ENCODE measurements at places on chromosomes 12 and 14.
A peak's percentile ranks its signal among the peaks of the same experiment; 100 is the strongest.

- no peak for DNase-seq
These were observed 52.7 kb downstream of the ESRRB start for GRCh38 chr14:76428611-76429010.

GRCh38 chr12:106600503-106600902, 17.7 kb downstream of the RFX4 start:
- no peak for DNase-seq

- no peak for DNase-seq
These were observed 360.5 kb downstream of the APAF1 start for GRCh38 chr12:99005601-99006000.

DNA sequence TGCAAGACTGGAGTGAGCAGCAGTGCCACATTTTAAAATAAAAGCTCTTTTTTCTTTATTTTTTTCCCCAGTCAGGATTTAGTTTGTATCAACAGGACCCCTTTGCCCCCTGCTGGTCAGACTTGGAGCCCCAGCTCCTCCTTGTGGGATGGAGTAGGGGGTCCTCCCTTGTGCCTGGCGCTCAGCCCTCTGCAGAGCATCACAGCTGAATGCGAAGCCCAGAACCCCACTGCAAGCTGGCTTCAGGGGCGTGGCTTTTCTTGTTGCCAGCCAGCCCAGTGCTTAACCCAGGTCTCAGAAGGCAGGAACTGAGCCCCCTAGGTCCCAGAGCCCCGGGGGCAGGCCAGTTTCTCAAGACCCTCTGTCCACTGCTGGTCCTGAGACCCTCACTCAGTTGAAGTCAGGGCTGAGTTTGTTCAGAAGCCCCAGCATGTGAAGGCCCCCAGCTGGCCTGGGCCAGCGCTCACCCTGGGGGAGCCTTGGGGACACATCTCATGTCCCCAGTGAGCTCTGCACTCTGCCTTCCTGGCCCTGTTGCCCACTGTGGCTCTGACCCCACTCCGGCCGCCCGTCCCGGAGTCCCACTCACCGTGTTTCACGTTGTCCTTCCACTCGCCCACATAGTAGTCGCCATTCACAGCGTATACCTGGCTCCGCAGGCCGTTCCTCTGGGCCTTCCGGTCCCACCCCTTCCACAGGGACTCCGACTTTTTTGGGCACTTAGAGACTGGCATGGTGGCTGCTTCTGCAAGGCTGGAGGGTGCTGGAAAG, 519 bp downstream of the MORN3 start:
- peak; percentile 17 for DNase-seq

DNA sequence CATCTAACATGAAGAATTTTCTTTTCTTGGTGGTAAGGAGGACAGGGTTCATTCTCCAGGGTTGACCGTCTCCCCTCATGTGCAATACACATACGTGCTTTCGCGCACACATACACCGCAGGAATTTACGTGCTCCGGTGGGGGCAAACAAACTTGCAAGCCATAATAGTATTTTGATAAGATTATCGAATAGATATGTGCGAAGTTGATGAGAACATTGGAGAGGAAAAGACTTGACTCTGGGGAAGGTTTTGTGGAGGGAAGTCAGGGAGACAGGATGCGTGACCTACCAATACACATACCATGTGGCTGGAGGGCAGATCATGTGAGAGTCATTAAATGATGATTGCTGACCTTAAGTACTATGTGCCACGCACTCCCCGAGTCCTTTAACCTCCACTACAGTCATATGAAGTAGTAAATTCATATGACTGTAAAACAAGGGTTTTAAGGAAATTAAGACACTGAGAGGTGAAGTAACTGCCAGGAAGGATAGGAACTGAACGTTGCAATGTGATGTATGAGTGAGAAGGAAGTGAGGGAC, 921 bp downstream of the RAD51B start:
- DNase-seq: peak; percentile 15

DNA sequence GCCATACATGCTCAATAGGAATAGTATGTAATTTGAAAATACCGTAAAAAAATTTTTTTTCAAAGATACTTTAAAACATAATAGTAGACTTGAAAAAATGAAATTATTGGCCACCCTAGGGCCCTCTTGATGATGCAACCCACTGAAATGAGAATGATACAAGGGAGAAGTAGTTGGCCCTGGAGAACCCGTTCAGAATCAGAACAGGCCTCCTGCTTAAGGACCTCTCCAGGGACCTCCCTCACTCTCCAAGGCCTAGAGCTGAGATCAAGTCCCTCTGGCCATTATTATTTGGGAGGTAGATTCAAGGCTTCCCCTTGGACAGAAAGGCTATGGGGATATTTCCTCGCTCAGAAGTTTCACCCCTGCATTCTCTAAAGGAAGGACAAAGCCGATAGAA, 11.9 kb downstream of the LALBA start:
- DNase-seq: no peak

DNA sequence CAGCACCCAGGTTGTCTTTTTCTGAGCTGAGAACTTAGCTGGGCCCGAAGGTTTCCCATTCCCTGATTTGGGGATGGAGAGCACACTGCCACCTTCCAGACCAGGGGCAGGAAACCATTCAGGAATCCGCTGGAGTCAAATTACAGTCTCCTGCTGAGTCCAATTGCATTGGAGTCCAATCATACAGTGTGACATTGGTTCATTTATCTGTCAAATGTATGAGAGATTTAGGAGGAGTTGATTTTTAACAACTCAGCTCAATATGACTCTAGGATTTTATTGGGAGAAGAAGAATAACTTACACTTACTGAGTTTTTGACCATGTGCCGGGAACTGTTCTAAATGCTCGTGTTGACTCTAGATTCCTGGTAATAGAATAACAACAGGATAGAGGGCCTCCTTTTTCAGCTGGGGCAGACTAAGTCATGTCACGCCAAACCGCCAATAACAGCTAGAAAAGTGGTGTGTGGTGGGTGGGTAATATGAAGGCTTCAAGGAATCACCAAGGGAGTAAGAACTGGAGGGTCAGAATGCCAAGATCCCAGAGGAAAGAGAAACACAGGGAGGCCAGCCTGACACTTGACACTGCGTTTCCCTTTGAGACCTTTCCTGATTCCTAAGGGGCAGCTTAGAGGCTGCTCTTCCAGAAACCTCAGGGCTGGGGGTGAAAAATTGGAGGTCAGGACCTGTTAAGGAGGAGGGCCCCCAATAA, 11.5 kb downstream of the SYNDIG1L start:
- DNase-seq: peak; percentile 40

DNA sequence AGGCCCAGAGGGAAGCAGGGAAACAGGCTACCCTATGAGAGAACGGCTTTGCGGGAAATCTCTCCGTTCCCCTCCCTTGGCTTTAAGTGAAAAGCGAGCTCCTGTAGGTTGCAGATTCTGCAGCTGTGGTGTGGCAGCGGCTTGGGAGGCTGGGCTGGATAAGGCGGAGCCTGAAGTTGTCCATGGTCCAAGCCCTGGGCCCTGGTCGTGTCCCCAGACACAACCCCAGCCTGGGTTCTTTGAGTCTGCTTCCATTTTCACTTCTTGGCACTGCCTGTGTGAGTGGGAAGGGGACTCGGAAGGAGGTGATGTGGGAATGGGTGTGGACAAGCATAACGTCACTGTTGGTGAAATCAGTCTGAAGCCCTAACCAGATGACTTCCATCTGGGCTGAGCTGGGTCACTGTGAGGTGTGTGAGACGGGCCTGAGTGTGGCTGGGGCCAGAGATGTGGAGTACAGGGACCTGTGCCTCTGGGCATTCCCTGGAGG, 43.0 kb upstream of the CTDSP2 start:
- DNase-seq: peak; percentile 14

DNA sequence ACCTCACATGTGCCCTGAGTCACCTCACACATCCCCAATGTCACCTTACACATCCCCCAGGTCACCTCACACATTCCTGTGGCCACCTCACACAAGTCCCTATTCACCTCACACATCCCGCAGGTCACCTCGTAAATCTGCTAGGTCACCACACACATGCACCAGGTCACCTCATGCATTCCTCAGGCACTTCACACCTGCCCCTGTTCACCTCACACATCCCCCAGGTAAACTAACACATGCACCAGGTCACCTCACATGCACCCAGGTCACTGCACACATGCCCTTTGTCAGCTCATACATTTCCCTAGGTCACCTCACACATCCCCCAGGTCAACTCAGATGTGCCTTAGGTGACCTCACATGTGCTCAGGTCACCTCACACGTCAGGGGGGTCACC, 639.8 kb downstream of the TMEM121 start:
- DNase-seq: no peak

- DNase-seq: no peak
These were observed 11.4 kb downstream of the EVL start for GRCh38 chr14:100076606-100077005.

- peak; percentile 20 for DNase-seq
These were observed 259.6 kb downstream of the AKAP6 start for GRCh38 chr14:32588448-32589320.

DNA sequence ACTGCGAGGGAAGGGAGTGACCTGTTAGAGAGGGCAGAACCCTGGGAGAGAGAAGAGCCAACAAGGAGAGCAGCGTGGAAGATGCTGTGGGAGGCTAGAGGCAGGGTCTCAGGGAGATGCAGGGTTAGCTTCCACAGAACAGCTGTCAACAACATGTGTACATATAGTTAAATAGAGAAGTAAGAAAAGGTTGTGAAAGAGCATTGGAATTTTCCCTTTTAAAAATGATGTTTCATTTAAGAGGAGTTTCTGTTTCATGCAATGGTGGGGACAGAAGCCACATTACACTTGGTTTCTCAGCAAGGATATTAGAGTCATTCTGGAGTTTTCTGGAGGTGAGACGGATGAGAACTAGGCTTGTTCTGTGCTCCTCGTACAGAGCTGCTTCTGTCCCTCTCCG, 23.8 kb upstream of the TBC1D30 start:
- DNase-seq: no peak

- DNase-seq: peak; percentile 27
These were observed 44.3 kb downstream of the SPRING1 start for GRCh38 chr12:116693286-116694227.

- DNase-seq: no peak
These were observed 134.4 kb downstream of the GXYLT1 start for GRCh38 chr12:42010257-42010656.

DNA sequence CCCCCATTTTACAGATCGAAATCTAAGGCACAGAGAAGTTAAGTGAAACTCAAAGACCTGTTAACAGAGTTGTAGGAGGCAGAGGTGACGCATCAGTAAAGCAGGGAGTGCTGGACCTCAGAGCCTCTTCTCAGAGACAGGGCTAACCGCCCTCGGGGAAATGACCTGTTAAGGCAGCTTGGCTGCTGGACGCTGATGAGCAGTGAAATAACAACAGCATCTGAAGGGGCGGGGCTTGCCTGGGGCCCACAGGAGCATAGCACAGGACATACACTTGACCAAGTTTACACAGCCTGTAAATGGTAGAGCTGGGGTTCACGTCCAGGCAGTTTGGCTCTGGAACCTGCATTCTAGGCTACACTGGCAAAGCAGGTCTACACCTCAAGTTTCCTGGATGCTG, 39.3 kb downstream of the LRTM2 start:
- DNase-seq: no peak

GRCh38 chr12:121580959-121581685, at the start of gene KDM2B:
TSS of gene KDM2B (minus strand) at chr12:121581023. CDS start at chr12:121580911, 112 bp downstream.
- peak; percentile 25 for DNase-seq

GRCh38 chr14:23577004-23577681, 1.4 kb downstream of the JPH4 start:
- DNase-seq: peak; percentile 64

DNA sequence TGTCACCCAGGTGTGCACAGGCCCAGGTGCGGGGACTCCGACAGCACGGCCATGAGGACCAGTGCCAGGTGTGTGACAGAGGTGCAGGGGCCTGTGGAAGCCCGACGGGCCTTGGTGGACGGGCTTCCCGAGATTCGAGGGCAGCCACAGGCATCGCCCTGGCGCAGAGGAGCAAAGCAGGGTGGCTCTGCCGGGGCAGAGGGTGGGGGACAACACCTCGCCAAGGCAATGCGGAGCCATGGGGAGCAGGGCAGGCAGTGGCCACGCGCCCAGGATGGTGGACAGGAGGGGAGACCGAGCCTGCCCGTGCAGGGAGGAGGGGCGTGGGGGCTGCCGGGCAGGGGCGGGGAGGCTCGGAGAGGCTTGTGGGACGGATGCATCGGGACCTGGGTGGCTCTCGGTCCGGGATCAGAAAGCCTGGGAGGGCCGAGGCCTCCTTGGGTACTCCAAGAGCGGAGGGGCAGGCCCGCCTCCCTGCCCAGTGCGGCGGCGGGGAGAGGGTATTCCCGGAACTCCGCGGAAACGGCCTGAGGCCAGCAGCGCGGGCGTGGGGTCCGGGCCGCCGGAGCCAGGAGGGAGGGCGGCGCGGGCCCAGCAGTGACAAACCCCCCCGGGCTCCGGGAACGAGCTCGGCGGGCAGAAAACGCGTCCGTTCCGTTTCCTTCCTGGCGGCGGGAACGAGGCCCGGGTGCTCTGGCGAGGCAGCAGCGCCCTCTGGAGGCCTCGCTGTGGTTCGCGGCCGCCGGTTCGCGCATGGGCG, 1.6 kb downstream of the TMEM121 start:
- DNase-seq: peak; percentile 73

DNA sequence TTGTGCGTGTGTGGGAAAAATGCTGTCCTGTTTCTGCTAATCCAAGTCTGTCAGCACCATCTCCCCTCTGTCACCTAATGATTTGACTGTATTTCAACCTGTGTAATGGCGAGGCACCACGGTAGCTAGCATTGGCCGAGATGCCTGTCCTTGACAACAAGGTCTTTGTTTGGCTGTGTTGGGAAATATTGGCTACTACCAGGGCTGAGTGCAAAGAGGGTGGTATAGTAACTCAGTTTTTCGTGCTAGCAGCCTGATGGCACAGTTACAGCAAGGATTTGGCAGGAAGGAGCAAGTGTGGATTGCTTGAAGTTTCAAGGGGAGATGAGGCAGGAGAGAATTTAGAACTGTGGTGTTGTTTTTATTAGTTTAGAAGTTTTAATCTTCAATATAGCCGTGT, 440.3 kb upstream of the RGS6 start:
- no peak for DNase-seq

DNA sequence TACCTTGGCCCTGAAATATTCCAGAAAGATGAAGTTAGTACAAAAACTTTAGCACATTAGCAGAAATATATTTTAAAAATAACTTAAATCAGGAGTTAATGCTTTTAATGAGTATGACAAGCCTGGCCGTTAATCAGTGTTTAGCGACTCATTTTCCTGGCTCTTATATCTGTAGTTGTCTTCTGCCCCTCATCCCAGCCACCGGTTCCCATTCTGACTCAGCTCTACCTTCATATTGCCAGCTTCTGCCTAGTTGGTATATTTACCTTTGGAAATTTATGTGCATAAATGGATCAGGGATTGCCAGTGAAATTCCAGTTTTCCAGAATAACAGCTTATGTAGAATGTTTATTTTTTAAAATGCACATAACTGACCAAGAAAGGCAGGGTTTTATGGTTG, 79.9 kb downstream of the ERGIC2 start:
- DNase-seq: no peak

GRCh38 chr12:57164454-57164853, 17.0 kb upstream of the LRP1-AS start:
- DNase-seq: no peak

DNA sequence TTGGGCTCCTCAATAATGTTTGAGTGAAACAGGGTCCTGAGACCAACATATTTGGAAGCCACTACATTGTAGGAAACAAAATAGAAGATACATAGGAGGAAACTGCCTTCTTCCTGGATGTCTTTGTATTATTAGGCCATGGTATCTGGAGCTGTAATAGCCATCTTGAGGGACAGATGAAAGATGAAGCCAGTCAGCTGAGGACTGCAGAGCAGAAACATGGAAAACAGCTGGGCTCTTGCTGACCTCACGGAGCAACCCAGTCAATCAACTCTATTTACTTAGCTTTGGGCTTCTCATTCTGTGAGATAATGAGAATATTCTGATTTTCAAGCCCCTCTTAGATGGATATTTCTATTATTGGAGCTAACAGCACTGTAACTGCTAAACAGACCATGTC, 962.4 kb downstream of the BCL11B start:
- no peak for DNase-seq
